ENCODE measurements at places on chromosomes 2 and 18. TPM values are rescaled to one million over a fixed set of nuclear protein-coding genes. Genes with fewer than 3 reads are reported as not detected.

The DAPL1 gene
- total RNA-seq = not detected

GRCh38 chr2:200092235-200092634 lies 136.9 kb downstream of the MAIP1 start:
- DNase-seq = no peak

- DNase-seq = no peak
Observed at GRCh38 chr2:217798743-217799562, 203.8 kb downstream of the TNS1 start.

GRCh38 chr2:86704459-86704971 lies 15.6 kb upstream of the RMND5A start:
- DNase-seq = peak; percentile 88

GRCh38 chr2:233953087-233953801 lies 36.1 kb downstream of the TRPM8 start:
- DNase-seq = no peak
